ENCODE measurements at places on chromosomes 16 and 17.

- DNase-seq: no peak
Measured at GRCh38 chr17:55436224-55437158, 14.9 kb upstream of the MMD start.

GRCh38 chr16:75087375-75087979, 29.1 kb downstream of the LDHD start:
- DNase-seq: no peak

DNA sequence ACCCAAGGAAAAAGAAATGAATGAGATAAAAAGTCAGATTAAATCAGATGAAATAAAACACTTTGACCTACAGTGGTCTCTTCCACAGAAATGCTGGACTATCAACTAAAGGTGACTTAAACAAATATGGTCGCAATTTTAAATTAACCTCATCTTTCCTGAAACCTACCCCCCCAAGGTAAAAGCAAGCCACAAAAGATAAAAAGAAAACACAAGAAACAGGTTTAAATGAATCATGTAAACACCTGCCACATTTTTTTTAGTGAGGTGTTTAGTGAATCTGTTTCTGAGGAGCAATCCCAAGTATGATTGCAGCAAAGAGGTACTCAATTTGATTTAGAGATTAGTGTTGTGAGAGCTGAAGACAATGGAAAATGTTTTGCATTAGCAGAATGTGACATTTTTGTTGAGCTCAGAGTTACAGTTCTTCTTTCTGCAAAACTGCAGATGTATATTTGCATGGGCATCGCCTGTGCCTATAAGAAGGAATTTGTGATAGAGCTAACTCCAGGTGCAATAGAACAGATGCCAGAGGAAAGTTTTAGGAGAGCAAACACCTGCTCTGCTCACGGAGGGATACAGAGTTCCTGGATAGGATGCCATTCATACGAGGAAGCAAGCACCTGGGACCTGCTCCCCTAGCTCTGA, 3.4 kb upstream of the MMD start:
- no peak for DNase-seq

- DNase-seq: no peak
Measured at GRCh38 chr17:82825540-82826124, 14.2 kb downstream of the ZNF750 start.

- DNase-seq: no peak
Measured at GRCh38 chr17:77318021-77318420, 177.3 kb downstream of the SEC14L1 start.

GRCh38 chr16:82010649-82011048, 621 bp downstream of the SDR42E1 start:
- no peak for DNase-seq

DNA sequence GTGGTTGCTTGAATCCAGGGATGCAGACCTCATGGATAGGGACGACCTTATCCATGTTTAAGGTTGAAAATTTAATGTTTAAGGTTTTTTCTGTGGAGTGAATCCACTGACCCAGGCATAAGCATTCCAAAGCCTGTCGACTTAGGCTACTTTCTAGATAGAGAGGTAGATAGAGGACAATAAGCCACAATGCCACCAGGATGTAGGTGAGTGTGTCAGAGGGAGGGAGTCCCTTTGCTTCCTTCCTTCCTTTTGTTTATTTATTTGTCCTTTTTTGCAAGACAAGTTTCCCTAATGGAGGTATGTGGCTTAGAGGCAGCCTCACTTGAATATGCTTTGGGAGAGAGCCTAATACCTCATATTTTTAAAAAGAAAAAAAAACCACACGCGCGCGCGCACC, 834.2 kb upstream of the SOX9 start:
- DNase-seq: no peak

DNA sequence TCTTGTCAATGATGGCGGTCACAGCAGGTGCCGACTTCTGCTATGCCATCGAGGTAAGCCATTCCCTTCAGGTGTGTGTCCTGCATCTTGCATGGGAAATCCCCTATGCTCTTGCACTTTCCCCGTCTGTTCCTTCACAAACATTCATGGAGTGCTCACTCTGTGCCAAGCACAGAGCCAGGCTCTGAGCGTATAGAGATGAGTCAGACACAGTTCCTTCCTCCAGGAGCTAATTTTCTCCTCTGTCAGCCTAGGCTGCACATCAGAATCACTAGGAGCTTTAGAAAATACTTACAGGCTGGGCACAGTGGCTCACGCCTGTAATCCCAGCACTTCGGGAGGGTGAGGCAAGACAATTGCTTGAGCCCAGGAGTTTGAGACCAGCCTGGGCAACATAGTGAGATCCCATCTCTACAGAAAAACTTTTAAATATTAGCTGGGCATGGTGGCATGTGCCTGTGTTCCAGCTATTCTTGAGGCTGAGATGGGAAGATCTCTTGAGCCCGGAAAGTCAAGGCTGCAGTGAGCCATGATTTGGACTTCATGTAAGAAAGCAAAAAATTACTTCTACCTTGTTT, 14.1 kb downstream of the PRMT7 start:
- no peak for DNase-seq

- no peak for DNase-seq
Measured at GRCh38 chr16:12672986-12673385, 130.7 kb downstream of the CPPED1 start.

DNA sequence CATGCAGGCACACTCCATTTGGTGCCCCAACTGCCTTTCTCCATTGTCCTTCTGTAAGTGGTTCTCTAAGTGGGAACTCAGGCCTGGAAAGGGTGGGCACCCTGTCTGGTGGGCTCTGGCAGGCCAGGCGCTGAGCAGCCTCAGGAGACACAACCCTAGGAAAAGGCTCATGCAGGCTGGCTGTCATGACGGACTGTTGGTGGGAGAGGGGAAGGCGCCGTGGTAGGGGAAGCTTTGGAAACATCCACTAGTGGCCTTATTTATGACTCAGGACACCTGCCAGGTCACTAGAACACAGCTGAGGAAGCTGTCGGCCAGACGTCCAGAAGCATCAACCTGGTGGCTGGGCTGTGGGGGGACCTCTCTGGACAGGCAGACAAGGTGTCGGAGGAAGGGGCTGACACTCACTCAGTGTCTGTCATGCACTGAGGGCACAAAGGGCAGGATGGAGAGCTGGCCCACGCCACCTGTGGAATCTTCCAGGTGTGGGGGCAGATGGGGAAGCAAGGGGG, 216.0 kb downstream of the SEC14L1 start:
- DNase-seq: no peak

DNA sequence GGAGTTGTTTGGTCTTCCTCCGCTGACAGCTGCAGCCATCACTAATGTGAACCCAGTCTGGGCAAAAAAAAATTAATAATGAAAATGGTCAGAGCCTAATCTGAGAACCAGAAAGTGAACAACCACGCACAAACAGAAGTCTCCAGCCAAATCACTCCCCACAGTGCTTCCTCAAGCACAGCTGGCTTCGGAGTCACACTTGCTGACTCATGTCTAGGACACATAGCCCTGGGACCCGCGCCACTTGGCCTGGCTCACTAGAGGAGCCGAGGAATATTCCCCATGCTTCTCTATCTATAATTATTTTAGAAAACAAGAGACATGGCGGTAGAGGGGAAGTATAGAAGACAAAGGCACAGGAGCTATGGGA, 109.1 kb downstream of the ZFHX3 start:
- no peak for DNase-seq

DNA sequence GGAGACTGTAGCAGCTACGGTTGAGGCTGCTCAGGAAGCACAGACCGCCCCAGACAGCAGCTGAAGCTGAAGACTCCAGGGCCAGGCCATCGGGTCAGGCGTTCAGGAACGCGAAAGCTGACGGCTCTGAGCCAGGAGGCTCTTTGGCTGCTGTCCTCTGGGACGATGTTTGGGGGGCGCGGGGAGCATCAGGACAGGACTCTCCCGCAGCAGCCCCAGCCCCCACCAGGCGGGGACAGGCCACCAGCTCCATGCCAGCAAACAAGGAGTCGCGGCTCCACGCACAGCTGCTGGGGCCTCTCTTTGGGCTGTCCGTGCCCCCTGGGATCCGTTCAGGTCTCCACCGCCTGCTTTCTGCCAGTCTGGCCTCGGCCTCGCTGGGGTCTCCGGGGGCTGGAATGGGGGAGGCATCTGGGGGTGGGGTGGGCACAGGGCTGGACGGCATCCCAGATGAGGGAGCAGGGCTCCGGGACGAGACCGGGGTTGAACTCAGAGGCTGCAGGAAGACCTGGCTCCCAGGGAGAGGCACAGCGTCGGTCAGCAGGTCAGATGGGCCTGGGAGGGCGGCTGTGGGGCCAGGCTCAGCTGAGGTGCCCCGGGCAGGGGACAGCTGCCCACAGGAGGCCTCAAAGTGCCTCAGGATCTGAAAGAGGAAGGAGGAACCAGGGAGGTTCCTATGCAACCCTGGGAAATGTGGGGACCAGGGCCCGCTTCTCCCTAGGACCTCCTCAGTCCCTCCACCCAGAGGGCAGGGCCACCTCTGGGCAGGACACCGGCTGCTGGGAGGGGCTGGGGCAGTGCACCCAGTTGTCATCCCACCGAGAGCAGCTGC, 6.3 kb upstream of the CEP131 start:
- no peak for DNase-seq

DNA sequence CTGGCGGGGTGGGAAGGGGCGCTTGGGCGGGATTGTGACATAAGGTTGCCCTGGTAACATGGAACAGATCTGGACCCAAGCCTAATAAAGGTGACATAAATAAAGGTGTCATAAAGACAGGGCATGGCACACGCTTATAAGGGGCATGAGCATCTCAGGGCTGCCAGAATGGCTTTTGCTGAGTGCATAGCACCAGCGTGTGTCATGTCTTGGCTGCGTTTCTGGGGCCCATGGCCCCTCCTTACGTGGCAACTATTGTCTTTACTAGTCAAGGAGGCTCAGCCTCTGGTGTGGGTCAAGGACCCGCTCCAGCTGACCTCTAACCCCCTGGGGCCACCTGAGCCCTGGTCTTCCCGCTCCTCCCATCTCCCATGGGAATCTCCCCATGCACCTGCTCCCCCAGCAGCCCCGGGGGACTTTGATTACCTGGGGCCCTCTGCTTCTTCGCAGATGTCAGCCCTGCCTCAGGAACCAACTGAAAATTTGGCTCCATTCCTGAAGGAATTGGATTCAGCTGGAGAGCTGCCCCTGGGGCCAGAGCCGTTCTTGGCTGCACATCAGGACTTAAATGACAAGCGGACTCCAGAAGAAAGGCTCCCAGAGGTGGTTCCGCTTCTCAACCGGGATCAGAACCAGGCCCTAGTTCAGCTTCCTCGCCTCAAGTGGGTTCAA, 13.9 kb downstream of the LRRC37B start:
- no peak for DNase-seq

GRCh38 chr17:35855965-35856364, 12.7 kb downstream of the HEATR9 start:
- DNase-seq: no peak

- no peak for DNase-seq
Measured at GRCh38 chr16:65268331-65268730, 146.5 kb upstream of the CDH11 start.

- DNase-seq: no peak
Measured at GRCh38 chr16:3748307-3748706, 31.0 kb upstream of the TRAP1 start.

DNA sequence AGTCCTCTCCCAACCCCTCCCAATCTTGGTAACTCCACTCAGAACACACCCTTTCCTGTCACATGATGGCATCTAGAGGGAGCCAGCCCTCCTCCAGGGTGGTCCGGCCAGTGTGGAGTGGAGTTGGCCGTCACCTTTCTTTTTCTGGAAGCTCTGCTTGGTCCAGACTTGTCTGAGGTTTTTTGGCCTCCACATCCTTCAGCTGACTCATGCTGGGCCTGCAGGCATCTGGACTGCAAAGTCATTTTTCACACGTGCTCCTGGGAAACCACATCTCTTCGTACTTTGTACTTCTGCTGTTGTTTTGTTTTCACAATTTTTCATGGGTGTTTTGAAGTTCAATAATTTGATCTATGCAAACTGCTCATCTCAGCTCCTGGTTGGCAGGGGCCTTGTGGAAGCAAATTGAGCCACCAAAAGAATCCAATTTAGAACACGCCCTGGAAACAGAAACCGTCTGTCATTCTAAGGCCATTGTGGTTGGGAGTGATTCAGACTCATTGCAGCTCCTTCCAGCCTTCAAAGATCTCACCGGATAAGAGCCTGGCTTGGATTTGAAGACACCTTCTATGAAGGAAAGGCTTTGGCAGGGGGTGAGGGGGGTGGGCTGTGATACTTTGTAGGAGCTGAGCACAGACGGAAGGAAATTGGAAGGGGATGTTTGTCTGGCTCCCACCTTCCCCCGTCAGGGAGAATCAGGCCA, 42.4 kb upstream of the NF1 start:
- DNase-seq: no peak

GRCh38 chr16:70681382-70682238, 4.2 kb downstream of the MTSS2 start:
- DNase-seq: no peak

- no peak for DNase-seq
Measured at GRCh38 chr17:1058423-1059130, 61.6 kb downstream of the TIMM22 start.

GRCh38 chr17:79202480-79202879, 127.9 kb downstream of the ENGASE start:
- DNase-seq: no peak

DNA sequence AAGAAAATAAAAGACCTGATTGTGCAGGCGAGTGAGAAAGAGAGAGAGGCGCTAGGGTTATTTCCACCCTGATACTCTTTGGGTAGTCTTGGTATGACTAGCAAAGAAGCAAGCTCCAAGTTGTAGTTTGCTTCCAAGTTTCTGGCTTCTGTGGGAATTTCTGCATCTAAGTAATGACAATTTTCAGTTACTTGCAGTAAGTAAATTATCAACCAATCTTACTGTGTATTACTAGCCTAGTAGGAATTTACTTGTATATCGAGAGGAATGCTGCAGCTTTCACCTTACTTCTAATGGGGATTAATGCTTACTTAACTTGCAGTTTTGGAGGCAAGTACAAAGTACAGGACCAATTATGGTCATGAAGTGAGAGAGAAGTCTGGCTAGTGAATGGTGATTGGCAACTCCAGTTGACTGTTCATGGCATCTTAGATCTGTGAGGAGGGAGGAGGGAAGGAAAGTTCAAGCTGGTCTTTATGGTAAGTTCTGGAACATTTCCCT, 31.9 kb downstream of the TENT4B start:
- no peak for DNase-seq

- no peak for DNase-seq
Measured at GRCh38 chr17:2138761-2139160, 83.9 kb downstream of the HIC1 start.

DNA sequence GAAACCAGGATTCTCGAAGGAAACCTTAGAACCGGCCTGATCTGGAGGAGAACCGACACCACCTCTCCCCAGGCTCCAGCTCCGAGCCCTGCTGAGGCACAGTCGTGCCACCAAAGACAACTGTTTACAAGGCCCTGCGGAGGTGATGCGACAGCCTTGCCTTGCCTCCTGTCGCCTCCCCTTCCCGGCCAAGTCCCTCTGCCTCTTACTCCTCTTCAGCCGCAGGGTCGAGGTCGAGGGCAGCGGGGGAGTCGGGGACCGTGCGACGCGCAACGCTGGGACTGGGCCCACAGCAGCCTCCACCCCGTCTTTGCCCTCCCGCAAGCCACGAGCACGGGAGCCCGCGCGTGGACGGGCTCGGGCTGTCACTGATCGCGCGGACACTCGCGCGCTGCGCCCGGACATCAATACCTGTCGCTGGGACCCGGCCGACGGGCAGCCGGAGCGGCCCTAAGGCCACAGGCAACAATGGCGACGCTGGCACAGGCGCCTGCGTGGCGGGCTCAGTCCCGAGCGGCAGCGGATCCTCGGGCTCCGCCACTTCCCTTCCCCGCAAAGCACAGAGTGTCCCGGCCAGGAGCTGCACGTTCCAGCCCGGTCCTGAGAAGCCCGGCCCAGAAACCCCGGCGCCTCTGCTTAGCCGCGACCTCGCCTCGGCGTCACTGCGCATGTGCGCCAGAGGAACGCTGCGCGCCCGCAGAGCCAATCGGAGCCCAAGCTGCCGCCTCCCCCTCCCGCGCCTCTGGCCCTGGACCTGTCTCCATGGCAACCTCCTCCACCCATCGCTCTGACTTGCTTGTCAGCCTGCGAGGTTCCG, at the start of gene ZNF287:
TSS of gene ZNF287 (minus strand) at position 664 of the 817 bp plus-strand sequence. CDS start 1,473 bp downstream, outside the sequence.
- peak; percentile 85 for DNase-seq
